ENCODE measurements at places on chromosomes 16 and 17. TPM values are rescaled to one million over a fixed set of nuclear protein-coding genes. Genes with fewer than 3 reads are reported as not detected.

- DNase-seq, result no peak
Observed at GRCh38 chr16:89048090-89048725, 45.4 kb upstream of the ACSF3 start.

MED9 gene
- total RNA-seq, result 8.1 TPM

KRTAP3-1 gene
- total RNA-seq, result not detected

MT4 gene
- total RNA-seq, result not detected

DNA sequence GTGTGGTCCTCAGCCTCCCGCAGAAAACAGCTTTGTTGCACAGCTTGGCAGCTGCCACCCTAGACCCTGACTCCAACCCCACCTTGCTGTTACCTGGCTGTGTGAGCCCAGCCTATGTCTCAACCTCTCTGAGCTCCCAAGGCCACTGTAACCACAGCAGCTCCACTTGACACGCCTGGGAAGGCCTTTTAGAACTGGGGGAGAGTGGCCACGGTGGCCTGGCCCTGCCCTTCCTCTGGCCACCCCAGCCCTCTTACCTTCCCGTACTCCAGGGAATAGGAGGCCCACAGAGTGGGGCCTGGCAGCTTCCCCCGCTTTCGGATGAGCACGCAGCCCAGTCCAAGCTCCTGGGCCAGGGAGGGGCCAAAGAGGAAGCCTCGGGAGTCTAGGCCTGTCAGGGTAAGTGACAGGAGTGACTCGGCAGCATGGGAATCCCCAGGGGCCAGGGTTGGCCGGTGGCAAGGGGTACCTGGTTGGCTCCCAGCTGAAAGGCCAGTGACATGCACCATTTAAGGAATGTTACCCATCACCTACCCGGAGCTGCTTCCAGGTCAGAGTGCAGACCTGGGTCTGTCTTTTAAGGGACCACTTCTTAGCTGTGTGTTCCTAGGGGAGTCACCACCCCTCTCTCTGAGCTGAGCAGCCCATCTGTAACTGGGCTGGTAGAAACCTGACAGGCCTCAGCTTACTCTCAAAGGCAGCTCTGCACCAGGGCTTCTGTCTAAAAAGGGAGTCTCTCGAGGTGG, 1.4 kb downstream of the APRT start:
- DNase-seq, result no peak

DNA sequence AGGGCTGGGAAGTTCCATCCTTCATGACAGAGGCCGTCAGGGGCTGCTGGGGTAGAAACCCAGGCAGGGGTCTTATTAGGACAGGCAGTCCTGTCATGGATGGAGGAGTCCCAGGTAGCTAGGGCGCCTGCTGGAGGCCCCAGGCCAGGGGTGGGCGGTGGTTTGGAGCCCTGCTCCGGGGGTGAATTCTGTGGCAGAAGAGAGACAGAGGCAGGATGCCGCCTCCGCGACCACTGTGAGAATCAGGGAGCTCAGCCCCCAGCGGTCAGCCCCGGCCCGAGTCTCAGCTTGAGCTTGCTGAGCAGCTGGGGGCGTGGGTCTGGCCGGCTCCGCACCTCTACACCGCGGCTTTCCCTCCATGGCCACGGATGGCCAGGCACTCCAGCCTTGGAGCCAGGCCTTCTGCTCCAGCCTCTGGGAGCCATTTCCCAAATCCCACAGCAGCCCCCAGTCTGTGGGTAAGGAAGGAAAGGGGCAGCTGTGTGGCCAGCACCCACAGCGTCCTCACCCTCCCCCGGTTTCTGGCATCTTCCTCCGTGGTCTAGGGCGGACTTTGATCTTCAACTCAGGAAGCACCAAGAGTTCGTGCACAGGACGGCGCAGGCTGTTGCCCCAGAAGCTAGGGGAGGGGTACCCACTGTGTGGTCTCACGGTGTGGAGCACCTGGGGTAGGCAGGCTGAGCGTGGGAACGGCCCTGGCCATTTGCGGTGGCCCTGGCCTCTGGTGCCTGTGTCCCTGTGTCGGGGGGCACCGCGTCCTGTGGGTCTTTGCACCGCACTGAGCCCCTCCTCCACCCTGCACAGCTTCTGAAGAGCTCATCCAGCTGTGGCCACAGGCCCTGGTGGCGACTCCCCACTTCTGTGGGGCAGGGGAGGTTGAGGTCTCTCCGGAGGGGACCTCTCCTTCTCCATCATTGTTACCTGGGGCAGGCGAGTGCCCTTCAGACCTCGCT, 14.1 kb downstream of the CD7 start:
- no peak for DNase-seq

- no peak for DNase-seq
Observed at GRCh38 chr17:20952183-20952582, 90.6 kb downstream of the USP22 start.

DNA sequence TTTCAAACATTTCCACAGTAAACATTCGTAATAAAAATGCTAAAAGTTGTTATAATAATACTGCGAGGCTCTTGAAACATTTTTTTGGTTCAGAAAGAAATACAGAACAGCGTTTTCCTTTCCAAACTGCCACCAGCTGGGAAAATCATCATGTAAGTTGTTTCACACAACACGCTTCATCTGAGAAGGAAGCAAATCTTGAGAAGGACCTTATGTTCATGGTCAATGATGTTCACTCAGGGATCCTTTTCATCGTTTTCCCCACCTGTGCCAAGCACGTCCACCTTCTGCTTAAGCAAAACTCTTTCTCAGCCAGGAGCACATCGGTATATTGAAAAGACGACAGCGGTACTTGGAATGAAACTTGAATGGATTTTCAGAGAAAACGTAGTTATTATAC, 274.5 kb upstream of the ELAC2 start:
- DNase-seq, result no peak

- peak; percentile 65 for DNase-seq
Observed at GRCh38 chr16:84841787-84842300, 22.1 kb downstream of the CRISPLD2 start.

- DNase-seq, result no peak
Observed at GRCh38 chr16:23966597-23967394, 131.0 kb downstream of the PRKCB start.

ITGB4 gene
- 727 TPM for total RNA-seq

PRSS27 gene
- total RNA-seq, result 6.3 TPM

DNA sequence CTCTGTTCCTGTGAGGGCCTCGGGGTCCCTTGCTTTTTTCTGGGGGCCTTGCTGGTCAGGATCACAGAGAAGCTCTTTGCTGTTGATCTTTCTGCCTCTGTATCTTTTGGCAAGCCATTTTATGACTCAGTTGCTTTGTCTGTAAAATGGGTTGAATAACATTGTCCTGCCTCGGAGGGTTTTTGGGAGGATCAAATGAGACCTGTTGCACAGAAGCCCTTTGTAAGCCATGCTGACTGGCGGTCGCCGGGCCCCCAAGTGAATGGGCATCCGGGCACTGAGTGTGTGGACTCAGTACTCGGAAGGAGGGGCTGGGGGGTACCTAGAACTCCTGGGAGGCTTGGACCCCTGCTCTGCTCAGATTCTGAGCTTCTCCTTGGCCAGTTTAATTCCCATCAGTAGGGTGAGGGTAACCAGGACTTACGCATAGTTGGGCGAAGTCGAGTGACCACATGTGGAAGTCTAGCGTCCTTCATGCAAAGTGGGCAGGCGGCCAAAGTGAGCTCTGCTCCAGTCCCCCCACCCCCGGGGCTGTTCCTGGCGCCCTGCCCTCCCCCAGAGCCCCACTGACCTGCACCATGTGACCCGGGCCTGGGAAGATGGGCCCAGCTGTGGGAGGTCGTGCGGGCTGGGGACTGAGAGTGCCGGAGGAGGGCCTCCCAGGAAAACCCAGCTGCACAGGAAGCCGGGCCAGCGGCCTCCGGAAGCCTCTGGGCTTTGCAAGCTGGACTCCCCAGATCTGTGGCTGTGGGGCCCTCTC, 284.0 kb downstream of the SEC14L1 start:
- DNase-seq, result peak; percentile 73

DNA sequence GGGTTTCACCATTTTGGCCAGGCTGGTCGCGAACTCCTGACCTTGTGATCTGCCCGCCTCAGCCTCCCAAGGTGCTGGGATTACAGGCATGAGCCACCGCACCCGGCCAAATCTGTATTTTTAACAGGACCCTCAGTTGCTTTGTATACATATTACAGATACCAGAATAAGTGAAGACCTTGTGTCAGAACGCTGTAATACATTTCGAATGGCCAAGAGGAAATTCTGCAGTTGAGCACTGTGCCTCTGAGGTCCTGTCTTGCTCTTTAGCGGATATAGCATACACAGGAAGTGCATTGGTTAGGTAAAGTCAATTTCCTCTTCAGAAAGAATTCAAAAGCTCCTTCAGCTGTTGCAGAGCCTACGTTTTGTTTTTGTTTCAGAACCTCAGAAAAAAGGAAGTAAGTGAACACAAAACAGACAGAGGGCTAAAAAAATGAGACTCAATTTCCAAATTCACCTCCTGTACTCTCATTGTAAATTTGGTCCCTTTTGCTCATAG, 15.7 kb downstream of the CRLF3 start:
- DNase-seq, result no peak

DNA sequence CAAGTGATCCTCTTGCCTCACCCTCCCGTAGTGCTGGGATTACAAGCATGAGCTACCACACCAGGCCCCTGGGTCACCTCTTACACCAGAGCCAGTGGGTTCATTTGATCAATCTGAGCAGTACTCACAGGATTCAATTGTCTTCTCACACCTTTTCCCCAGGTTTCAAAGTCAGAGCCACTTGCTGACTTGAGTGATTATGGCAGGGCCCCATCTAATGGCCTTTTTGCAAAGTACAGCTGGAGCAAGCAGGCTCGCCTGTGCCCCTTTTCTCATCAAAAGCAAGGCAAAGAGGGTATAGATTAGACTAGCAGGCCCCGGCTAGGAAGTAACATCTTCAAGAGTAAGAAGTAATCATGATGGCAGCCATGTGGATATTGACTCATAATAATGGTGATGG, 114.8 kb upstream of the NOL11 start:
- peak; percentile 45 for DNase-seq

DNA sequence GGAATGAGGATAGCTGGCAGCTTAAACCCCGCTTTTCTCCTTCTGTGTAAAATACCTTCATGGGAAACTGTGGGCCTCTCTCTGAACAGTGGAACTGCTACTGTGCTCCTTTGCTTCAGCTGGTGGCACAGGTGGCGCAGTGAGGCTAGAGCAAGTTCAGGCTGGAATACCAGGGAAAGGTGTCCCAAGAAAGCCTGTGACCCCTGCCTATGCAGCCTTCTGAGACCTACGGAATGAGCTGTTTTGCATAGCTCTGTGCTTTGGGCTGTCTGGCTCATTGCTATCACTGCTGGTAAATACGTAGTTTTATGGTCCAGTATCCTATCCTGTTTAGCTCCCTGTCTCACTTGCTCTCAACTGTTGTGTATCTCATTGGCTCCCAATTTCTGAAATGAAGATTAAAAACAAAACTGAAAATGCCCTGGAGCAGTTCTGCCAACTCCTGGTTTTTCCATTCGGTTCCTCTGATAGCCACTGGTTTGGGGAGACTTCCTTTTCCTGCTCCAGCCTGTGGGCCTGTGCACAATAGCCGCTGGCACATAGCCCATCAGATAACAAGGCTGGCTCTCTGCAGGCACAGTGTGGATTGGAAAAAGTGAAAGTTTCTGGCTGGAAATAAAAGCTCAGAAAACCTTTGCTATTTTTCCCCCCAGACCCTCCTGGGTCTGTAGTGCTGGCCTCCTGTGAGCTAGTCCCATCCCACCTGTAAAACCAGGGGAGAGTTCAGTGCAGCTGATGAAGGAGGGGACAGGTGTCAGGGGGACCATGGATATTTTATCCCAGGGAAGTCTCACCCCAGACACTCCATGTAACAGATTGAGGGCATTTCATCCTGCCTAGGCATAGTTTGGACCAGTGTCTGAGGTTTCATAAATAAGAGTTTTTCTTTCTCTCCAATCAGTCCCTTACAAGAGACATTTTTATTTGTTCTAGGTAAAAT, 24.0 kb downstream of the LIMD2 start:
- DNase-seq, result peak; percentile 89

DNA sequence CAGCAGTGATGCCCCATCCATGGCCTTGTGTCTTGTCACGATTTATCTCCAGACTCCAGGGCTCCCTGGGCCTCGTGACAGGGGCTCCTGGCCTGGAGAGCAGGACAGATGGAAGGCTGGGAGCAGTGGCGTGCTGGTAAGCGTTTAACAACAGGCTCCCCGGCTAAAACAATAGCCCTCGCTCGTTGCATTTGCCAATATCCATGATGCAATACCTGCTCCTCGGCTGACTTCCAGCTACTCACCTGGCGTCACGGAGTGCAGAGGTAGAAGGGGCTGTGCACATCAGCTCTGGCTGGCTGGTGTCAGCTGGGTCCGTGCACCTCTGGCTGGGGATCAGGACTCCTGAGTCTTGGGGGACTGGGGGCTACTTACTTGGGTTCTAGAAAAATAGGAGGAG, 1.5 kb upstream of the BICDL2 start:
- peak; percentile 87 for DNase-seq

DNA sequence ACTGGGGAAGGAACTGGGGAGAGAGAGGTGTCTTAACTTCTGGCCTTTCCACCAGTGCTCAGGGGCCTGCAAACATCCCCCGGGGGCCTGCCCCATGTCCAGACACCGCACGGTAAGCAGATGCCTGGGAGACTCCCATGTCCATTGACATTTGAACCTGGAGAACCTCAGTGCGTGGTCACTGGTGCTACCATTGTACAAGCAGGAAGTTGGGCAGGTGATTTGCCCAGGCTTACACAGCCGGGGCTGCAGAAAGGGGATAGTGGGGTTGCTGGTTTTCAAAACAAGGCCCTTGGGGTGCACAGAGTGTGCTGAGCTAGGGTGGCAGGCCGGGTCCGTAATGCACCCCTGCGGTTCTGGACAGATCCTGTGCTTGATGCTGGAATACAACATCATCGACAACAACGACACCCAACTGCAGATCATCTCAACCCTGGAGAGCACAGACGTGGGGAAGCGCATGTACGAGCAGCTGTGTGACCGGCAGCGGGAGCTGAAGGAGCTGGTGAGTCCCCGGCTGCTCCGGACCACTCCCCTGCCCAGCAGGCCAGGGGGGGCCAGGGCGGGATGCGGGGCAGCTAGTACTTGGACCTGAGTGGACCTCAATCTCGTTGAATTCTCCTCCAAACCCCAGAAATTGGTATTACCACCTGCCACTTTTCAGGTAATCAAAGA, 77.7 kb upstream of the PLCG2 start:
- no peak for DNase-seq

DNA sequence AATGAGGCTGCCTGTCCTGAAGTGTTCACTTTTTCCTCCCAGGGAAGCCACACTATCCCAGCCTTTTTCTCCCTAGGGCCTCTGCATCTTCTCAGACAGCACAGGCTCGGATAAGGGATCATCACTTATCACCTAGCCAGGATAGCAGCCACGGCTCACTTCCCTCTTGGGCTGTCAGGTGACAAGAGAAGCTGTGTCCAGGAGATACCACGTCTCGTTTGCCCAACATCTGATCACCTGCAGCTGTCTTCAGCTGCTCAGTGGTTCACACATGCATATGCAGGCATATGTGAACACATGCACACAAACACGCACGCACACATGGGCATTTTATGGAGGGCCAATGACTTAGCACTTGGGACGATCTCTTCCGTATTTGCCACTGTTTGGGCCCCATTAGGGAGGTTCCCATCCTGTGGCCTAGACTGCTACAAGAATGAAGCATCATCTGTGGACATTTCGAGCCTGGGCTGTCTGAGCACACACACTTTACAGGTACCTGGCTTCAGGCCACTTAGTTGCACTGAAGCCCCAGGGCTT, 32.4 kb upstream of the ADORA2B start:
- DNase-seq, result no peak

TBX21 gene
- total RNA-seq, result not detected
